AG09309 (cell line): ENCODE measurements at places on chromosomes 6 and 20.

- DNase-seq = no peak
These were observed 167.9 kb upstream of the SYNCRIP start for GRCh38 chr6:85810558-85810957.

DNA sequence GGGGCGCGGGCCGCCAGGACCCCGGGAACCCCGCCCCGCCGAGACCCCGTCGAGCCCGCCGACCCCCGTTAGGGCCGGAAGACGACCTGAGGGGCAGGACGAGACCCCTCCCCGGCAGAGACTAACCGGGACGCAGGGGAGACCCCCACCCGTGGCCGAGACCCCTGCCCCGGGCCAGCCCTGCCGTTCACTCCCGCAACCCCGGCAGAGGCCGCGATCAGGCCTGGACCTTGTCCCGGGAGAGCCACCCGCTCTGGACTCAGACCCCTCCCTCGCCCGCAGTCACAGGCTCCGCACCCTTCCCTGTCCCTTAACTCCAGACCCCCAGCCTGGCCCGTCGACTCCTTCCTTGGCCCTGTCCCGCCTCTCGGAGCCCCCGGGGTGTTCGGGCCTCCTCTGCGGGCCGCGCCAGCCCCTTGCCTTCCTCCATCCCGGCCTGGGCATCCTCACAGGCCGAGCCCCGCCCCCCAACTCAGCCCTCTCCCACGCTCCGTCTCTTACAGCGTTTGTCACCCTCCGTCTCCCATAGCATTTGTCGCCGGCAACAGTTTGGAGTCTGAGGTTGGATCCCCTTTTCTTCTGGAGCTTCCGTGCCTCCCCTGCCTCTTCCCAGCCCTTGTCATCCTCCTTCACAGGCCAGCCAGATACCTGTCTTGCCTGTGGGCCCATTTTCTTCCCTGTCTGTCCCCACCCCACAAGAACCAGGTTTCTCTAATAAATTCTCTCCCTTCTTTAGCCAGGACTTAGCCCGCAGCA lies 569 bp downstream of the TCEA2 start:
- DNase-seq = no peak

DNA sequence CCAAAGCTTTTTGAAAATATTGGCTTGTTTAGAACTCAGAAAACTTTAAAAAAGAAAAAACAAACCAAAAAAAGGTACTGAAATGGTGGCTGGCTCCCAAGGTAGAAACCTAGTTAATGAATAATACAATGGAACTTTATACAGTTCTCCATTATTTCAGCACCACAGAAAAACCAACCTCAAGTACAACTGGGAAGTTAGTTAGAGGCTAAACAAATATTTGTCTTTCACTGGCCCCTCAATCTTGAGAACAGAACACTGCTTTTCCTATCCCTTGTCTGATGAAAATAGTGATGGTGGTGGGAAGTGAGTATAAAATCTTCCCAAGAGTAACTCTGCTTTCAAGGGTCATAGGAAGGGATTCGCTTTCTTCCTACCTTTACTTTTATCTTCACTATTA lies 126.5 kb downstream of the REV3L start:
- no peak for DNase-seq

DNA sequence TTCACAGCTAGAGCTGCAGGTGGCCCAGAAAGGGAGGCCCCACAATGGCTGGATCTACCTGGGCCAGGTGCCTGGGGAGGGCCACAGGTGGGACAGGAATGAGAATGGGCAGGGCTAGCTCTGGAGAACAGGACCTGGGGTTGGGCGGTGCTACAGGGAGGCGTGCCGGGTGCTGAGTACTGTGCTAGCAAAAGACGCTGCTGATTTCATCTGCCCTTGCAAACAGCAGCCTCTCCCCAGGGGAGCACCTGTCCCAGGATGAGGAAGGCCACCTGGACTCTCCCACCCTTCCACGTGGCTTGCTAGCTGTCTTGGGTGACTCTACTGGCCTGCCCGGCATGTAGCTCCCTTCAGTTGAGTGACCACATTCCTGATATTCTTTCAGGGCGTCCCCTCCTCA lies 6.6 kb upstream of the YTHDF1 start:
- no peak for DNase-seq

- DNase-seq = no peak
These were observed 3.2 kb downstream of the ACTR5 start for GRCh38 chr20:38751360-38751976.

GRCh38 chr6:43020847-43021246 lies 576 bp upstream of the RRP36 start:
- no peak for DNase-seq

- no peak for DNase-seq
These were observed 483.3 kb downstream of the TFAP2B start for GRCh38 chr6:51301962-51302361.

GRCh38 chr20:63977739-63978276 lies 1.6 kb downstream of the SAMD10 start:
- no peak for DNase-seq

DNA sequence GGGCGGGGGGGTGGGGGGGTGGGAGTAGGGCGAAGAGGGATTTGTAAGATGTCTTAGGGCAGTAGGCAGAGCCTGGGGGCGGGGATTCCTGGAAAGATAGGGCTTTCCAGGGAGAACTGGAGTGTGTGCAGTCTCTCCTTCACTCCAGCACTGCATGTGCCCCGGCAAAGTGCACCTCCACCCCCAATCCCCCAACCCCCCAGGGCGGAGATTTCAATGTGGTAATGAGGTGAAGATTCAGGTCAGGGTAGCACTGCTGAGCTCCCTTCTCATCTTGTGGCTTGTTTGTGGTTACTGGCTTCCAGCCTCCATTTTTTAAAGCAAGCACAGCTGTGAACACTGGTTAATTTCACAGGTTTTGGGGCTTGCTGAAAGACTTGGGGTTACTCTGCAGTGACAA lies 5.9 kb downstream of the TMEM239 start:
- no peak for DNase-seq

DNA sequence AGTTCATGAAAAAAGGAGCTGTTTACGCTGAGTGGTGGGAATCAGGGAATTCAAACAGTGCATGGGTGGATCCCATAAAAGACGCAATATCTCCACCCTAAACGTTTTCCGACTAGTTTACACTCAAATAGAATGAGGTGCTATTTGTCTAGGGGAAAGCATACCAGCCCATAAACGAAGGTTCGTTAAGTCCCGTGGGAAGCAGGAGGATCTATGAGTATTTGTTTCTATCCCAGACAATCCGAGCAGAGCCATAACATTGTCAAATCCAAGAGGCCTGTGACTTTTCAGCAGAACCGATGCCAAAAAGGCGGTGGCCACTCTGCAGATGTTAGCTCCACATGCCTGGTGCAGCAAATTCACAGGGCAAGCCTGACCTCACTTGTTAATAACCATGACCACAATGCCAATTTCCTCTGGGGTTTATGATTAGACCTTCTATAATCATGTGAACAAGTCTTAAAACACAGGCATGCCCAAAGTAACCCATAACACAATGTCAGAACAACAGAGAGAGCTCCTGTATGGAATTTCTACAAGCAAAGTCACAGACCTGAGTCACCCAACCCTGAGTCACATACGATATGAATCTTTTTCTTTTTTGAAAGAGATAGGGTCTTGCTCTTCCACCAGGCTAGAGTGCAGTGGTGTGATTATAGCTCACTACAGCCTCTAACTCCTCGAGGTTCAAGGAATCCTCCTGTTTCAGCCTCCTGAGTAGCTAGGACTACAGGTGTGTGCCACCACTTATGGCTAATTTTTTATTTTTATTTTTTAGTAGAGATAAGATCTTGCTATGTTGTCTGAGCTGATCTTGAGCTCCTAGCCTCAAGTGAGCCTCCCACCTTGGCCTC lies 123.3 kb downstream of the KIF13A start:
- DNase-seq = no peak

- DNase-seq = no peak
These were observed 177.6 kb downstream of the JARID2 start for GRCh38 chr6:15423286-15423993.
